Epithelial cell of esophagus (primary cell): ENCODE measurements at places on chromosomes 3 and 15.
A peak's percentile ranks its signal among the peaks of the same experiment; 100 is the strongest.

DNA sequence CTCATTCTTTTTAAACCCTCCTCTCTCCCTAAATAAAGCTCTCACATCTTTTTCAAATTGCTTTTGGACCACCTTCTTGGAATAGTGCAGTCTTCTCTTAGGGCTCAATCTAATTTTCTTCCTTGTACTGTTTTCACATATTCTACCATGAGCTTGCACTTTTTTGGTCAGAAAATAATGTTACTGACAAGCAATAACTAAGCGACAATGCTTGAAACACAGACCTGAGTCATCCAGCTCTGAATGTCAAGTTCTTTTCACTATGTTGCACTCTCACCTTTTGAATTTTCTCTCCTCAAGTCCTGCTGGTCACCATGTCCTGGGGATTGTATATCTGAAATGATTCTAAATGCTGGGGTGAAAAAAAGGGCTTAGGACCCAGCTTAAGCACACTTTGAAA lies 8.9 kb downstream of the TNFAIP8L3 start:
- no peak for DNase-seq

DNA sequence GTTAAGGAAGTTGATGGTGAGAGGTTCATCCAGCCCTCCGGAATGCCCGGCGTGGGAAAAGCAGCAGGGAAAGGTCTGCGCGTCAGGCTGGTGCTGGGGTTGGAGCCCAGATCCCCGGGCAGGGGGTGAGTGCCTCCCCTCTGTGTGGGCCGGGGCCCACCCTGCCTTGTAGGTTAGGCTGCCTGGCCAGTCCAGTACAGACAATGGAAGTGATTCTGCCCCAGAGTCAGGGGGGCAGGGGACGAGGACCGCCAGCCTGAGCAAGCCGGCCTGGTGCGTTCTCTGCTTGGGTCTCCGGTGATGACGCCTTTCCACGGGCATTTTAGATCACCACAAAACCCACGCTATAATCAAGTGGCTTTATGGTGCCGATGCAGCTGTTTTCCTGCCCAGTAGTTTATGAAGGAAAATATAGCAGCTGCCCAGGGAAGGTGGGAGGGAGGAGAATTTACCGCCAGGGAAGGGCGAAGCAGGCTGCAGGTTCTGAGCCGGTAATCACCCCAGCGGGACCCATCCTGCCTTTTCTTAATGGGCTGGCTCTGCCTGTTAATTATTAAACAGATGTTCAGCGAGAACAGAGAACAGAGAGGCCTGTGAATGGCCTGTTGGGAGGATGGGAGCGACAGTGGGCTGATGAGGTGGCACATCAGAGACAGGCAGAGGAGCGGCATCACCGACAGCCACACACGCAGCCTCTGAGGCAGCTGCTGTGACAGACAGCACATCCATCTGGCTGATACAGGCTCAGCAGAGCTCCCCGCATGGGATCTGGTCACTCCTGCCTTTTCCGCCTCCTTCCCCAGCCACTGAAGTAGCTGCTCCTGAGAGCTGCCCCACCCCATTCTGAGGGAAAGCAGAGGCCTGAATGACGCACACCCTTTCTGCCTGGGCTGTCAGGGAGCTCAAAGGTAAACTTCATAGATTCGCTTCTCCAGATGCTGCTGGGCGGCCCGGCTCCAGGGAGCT lies 35.2 kb downstream of the BDH1 start:
- DNase-seq, result peak; percentile 80

DNA sequence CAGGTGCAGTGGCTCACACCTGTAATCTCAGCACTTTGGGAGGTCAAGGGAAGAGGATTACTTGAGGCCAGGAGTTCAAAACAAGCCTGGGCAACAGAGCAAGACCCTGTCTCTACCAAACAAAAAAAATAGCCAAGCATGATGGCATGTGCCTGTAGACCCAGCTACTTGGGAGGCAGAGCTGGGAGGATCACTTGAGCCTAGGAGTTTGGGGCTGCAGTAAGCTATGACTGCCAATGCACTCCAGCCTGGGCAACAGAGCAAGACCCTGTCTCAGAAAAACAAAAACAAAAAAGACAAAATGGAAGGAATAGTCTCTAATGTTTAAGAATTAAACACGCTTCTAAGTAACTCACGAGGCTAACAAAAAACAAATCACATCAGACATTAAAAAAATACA lies 106.5 kb downstream of the DLG1 start:
- no peak for DNase-seq

DNA sequence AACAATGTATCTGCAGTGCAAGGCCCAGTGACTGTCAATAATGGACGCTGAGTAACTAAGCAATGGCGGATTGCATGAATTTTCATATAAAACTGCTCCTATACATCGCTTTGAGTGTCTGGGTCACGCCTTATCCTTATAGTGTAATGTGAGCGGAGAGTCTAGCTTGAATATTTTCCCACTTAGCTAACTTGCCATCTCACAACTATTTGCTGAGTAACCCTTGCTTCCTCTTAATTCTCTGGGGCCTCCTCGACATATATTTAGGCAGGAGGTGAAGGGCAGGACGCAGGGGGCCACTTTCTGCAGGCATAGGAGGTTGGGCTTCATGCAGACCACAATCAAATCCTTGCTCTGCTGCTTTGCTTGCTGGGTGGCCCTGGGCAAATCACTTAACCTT lies 24.0 kb downstream of the ST8SIA2 start:
- no peak for DNase-seq

- no peak for DNase-seq
Measured at GRCh38 chr15:73694419-73694818, 10.2 kb downstream of the CD276 start.

DNA sequence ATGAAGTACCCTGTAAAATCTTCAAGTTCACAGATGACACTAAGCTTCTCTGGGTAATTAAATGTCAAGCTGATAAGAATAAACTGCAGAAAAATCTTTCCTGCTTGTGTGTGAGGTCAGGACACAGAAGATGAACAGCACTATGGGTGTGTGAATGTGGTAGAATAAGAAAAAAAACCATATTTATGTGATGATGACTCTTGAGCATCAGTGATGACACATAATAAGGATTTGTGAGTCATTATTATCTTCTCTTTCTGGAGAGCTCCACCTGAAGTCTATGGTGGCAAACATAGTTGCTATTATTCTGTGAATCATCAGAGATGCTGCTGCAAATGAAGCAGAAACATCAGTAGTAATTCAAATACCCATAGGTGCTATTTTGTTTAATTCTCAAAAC lies 422.4 kb downstream of the DIPK2A start:
- peak; percentile 69 for DNase-seq

GRCh38 chr3:48409291-48410201 lies 20.3 kb downstream of the PLXNB1 start:
- no peak for DNase-seq

DNA sequence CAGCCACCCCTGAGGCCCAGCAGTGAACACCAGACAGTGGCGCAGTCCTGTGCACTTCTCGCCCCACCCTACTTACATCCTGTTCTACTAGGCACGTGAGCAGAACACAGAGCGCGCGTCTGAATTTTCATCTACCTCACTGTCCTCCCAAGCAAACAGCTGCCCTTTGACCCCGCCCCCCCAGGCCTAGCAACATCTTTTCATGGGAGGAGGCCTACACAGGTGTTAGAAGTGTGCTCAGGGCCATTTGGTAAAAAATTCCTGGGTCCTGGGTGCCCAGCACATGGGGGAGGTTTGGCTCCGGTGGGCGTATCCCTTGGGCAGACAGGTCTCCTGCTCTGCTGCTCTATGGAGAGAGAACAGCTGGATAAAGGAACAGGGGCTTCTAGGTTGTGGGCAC lies 95.0 kb downstream of the MYLK start:
- DNase-seq, result no peak

- no peak for DNase-seq
Measured at GRCh38 chr3:131717493-131717892, 214.7 kb upstream of the MRPL3 start.

DNA sequence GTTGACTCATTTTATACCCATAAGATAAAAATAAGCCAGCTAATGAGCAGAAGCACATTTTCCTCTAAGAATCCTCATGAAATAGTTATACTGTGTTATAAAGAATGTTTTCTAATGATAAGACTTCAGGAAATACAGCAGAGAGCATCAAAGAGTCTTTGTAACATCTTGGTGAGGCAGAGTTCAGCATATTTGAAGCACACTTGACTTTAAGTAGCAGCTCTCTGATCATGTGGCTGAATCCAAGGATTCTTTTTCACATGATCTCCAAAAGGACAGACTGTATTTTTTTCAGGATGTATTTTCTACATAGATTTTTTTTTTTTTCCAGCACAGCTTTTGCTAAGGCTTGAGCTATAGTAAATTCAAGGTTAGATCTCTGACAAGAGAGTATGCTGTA lies 195.1 kb downstream of the SI start:
- no peak for DNase-seq

- DNase-seq, result peak; percentile 29
Measured at GRCh38 chr15:39599871-39600270, 19.0 kb downstream of the THBS1 start.

- DNase-seq, result peak; percentile 30
Measured at GRCh38 chr3:32959371-32959770, 7.9 kb downstream of the CCR4 start.

GRCh38 chr3:7436542-7436941 lies 575.6 kb downstream of the GRM7 start:
- DNase-seq, result no peak

- no peak for DNase-seq
Measured at GRCh38 chr3:194804796-194805195, 119.1 kb downstream of the FAM43A start.

- DNase-seq, result no peak
Measured at GRCh38 chr3:67599821-67600220, 54.6 kb downstream of the SUCLG2 start.

DNA sequence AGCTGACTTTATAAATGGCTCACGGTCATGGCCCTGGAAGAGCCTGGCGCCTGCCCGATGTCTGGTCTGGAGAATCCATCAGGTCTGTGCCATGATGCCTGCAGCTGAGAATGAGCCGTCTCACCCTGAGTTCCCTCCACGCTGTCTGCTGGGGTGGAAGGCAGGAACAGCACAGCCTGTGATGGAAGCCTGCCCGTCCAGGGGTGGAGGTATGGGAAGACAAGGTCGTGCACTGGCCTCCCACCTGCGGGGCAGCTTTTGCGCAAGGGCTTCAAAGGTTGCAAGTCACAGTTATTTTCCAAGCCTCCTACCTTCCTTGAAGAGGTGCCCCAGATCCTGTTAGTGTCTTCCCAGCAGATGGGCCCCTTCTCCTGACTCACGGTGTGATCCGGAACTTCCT lies 275.5 kb downstream of the FAM43A start:
- DNase-seq, result no peak

- DNase-seq, result no peak
Measured at GRCh38 chr15:36970522-36970921, 129.8 kb downstream of the MEIS2 start.

GRCh38 chr3:52218026-52218425 lies 7.4 kb downstream of the TLR9 start:
- DNase-seq, result no peak

DNA sequence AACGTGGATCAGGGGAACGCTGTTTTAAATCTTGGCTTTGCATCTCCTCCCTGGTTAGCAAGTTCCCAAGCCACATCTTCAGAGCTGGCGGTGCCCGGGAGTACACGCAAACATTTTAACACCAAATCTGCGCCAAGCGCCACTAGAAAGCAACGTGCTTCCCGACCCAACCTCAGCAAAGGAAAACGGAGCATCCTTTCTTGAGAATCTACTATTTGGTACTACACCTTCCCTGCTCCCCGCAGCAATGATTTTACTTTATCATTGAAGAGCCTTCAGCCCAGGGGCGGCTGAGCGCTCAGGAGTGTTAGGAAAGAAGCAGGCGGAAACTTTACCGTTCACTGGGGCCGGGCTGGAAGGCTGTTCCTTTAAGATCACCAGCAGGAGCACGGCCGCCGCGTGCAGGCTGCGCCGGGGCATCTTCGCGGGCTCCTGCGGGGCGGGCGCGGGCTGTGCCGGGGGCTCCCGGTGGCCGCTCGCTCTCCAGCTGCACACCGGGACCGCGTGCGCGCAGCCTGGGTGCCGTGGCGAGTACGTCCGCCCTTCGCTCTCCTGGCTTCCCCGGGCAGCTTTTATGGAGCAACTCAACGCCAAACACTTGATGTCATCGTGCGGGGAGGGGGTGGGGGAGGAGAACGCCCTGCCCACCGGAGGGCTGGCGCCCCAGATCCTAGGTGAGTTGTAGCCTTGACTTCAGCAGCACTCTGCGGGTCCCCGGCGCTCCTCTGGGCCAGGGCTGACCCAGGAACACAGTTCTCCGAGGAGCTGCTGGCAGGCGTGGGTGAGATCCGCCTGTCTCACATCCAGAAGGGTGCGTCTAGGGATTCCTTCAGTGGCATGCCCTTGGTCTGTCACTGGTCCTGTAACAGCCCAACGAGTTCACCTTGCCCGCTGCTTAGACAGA lies at the start of gene CA12:
TSS of gene CA12 (minus strand) at position 546 of the 904 bp plus-strand sequence. CDS start at position 420, 126 bp downstream.
- peak; percentile 76 for DNase-seq

- DNase-seq, result peak; percentile 87
Measured at GRCh38 chr15:80804970-80805495, 25.9 kb downstream of the CEMIP start.

DNA sequence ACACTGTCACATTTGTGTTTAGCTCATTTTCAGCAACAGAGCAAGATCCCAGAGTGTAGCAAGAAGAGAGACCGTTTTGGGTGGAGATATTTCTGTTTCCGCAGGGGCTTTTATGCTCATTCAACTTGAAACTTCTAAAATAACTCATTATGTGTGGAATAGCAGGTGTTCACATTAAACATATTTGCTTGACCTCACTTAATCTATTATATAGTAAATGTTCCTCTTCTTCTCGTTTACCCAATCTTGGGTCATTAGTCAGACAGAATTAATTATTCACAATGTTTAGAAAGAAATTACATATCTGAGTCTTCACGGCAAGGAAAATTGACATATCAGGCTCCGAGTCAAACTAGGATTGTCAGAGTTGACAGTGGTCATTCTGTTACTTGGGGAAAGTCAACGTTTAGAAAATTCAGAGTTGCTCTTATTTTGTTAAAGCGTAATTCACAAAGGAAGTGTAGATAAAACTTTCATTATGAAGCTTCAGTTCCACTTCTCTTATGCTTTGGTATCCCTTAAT lies 222.9 kb downstream of the TPRG1 start:
- DNase-seq, result no peak

- no peak for DNase-seq
Measured at GRCh38 chr3:186839874-186840641, 2.5 kb upstream of the ADIPOQ start.

DNA sequence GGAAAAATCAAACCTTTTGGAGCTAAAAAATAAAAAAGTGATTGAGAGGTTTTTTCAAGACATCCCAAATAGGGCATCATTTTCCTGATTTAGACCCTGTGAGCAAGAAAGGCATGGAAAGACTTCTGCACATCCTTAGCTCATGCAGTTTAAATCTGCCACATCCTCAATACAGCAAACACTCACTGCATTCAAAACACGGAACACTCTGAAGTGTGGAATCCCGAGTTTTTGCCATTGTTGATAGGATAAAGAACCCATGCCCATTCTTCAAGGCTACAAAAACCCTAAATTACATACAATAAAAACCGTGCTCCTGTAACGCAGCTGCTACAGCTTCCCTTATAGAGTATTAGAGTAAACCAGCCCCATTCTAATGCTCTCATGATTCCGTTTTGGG lies 346.8 kb downstream of the GABRG3 start:
- no peak for DNase-seq

GRCh38 chr15:59278120-59278519 lies 71.5 kb downstream of the LDHAL6B start:
- DNase-seq, result no peak

- DNase-seq, result no peak
Measured at GRCh38 chr15:99507504-99508310, 58.1 kb upstream of the MEF2A start.
